MM.1S (cell line): ENCODE measurements at places on chromosomes 11 and 22.
A peak's percentile ranks its signal among the peaks of the same experiment; 100 is the strongest.

- DNase-seq, result no peak
Observed at GRCh38 chr11:26909991-26910591, 83.8 kb upstream of the FIBIN start.

- DNase-seq, result no peak
Observed at GRCh38 chr11:129223260-129223659, 31.1 kb upstream of the ARHGAP32 start.

DNA sequence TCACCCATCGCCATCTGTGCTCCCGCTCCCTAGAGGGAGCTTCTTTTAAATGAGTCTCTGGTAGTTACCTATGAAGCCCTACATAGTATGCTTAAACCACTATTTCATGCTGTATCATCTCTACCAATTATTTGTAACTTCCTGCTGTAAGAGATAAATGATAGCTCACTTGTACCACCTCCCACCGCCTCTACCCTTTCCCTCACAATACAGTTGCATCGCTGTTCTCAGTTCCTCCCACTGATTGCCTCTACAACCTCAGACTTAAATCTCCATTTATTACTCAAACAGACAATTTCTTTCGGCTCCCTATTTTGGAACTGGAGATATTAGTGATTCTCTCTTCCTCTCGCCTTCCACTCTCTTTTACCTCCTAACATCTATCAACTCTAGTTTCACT lies 222.9 kb upstream of the ZC3H12C start:
- DNase-seq, result no peak

DNA sequence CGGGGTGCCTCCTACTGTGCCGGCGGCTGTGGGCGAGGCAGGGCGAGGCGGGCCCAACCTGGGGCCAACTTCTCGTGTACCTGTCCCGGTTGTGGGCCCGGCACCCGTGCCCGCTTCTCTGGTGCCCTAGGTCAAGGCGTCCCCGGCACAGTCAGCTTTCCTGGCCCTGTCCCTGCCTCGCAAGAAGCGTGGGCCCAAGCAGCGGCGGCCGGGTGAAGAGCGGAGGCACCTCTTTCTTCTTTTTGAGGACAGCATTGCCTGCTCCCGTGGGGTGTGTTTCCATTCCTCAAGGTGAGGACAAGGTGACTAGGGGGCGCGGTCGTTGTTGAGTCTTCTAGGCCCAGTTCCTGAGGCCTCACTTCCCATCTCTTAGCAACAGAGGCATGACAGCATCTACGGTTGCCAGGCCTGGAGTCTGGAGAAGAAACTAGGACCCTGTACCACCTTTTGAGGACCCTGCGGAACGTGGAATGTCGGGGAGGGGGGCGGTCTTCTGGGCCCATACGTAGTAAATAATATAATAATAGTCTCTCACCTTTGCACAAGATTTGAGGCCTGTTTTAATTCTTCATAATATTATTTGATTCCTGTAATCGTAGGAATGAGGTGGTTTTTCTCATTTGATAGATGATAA lies 418 bp downstream of the ACO2 start:
- peak; percentile 61 for DNase-seq

DNA sequence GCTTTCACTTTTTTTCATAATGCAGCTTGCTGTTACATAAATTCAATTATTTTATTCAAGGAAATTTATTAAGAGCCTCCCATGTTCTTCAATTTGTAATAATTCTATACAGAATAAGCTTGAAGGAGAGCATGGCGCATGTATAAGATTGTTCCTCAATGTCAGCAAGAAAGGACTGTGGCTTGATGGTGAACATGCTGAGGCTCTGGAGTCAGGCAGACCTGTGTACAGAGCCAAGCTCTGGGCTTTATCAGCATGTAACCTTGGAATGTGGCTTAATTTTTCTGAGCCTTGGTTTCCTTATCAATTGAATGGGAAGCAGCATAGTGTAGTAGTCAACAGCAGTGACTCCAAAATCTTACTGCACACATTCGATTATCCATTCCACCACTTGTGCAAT lies 92.4 kb downstream of the JRKL start:
- DNase-seq, result no peak

DNA sequence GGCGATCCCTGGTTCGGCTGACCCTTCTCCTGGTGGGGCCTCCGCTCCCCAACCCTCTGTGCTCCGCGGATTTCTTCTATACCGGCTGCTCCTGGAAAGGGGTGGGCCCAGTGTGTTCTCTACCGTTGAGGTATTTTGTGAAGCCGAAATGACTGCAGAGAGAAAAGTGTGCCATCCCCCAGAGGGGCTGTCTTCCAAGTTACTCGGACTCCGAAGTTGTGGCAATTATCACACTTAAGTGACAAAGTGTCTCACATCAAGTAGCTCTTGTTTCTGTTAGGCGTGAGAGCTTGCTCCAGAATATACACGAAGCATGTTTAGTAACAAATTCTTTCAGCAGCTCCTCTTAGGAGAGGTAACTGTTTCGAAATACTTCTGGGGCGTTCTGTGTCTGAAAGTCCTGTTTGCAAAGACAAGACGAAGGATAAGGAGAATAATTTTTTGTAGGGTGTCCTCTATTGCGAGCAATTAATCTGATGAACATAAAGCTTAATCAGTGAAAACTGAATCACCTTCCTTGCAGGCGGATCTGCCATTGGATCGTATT lies 434 bp downstream of the XPNPEP3 start:
- DNase-seq, result no peak

DNA sequence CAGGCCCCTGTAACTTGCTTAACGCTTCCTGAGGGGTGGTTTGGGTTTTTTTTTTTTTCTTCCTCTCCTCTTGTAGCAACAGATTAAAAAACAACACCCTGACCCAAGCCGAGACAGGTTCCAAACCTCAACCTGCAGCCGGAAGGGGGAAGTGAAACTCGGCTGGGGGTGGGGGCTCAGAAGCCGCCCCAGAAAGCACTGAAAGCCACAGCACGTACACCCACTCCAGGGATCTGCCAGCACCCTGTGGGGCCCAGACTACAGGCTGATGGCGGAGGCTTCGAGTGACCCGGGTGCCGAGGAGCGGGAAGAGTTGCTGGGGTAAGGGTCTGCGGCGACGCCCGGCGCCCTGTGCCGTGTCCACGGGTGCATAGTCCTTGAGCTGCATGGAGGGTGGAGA lies at the start of gene LSP1:
Gene LSP1 (plus strand): TSS at position 208 of the 400 bp plus-strand sequence. CDS start 61 bp downstream, at position 269.
- DNase-seq, result peak; percentile 88

GRCh38 chr11:132047167-132047566 lies 676.8 kb downstream of the NTM start:
- no peak for DNase-seq

DNA sequence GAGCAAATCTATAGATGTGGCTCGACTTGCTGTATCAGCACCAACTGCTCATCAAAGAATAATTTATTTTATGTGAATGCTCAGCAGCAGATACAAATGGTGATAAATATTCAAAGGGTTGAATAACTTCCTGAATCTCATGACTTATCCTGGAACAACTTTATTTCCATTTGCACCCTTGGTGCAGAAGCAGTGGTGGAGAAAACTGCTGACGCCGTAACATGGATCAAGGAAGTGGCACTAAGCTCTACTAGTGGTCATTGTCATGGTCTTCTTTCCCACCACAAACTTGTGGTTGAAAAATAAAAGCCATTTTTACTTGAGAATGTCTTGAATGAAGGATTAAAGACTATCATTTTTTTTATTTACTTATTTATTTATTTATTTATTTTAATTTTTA lies 14.6 kb downstream of the MARK2 start:
- no peak for DNase-seq
